ENCODE measurements at places on chromosomes 7 and 10. TPM values are rescaled to one million over a fixed set of nuclear protein-coding genes. Genes with fewer than 3 reads are reported as not detected.

AKR1C8 gene
- total RNA-seq = not detected

ECHDC3 gene
- total RNA-seq = 8.2 TPM

DNAH11 gene
- total RNA-seq = 10.0 TPM

KEL gene
- not detected for total RNA-seq

TIMM23B gene
- 8.8 TPM for total RNA-seq

FEZF1 gene
- not detected for total RNA-seq

RBP3 gene
- not detected for total RNA-seq

TMEM229A gene
- not detected for total RNA-seq

FAM241B gene
- not detected for total RNA-seq

NSMCE4A gene
- 94.9 TPM for total RNA-seq

ZNF804B gene
- total RNA-seq = not detected

EVX1 gene
- not detected for total RNA-seq

VWC2 gene
- total RNA-seq = not detected

ERVW-1 gene
- total RNA-seq = not detected

CPA1 gene
- total RNA-seq = not detected

ZCCHC24 gene
- total RNA-seq = 21.0 TPM

CRHR2 gene
- not detected for total RNA-seq

TLX1 gene
- total RNA-seq = not detected

STRIP2 gene
- 6.4 TPM for total RNA-seq

VTI1A gene
- total RNA-seq = 22.9 TPM

OR13A1 gene
- not detected for total RNA-seq

SRGN gene
- total RNA-seq = 333 TPM

PODXL gene
- total RNA-seq = 49.0 TPM

ZNF777 gene
- 5.8 TPM for total RNA-seq

GATA3 gene
- 2.5 TPM for total RNA-seq

WNT8B gene
- not detected for total RNA-seq

MACROH2A2 gene
- 1.8 TPM for total RNA-seq

SLC26A4 gene
- 1.4 TPM for total RNA-seq

IL6 gene
- 14.3 TPM for total RNA-seq

HOXA13 gene
- 2.3 TPM for total RNA-seq

TMEM184A gene
- total RNA-seq = 0.10 TPM

PTER gene
- 41.9 TPM for total RNA-seq

WEE2 gene
- not detected for total RNA-seq

RBM48 gene
- total RNA-seq = 9.2 TPM

EFCAB10 gene
- not detected for total RNA-seq

PDSS1 gene
- total RNA-seq = 18.0 TPM

LRRC18 gene
- total RNA-seq = not detected

PBLD gene
- total RNA-seq = 1.4 TPM
